ENCODE measurements at places on chromosomes 2 and 18.
A peak's percentile ranks its signal among the peaks of the same experiment; 100 is the strongest.

GRCh38 chr2:101302016-101302415 lies 6.5 kb downstream of the RNF149 start:
- DNase-seq: peak; percentile 42

DNA sequence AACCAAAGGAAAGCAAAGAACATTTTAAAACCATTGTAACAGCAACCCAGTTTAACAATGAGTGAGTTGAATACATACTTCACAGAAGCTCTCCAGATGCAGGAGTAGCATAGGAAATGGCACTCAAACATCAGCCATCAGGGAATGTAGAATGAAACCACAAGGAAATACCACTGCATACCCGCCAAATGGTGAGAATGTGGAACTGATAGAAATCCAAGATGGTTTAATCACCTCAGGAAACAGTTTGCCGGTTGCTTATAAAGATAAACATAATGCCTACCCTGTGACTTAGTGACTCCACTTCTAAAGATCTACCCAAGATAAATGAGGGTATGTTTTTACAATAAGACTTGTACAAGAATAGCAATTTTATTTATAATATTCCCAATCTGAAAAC lies 132.0 kb downstream of the GALNT1 start:
- no peak for DNase-seq

- no peak for DNase-seq
Observed at GRCh38 chr2:239536186-239536585, 135.4 kb upstream of the HDAC4 start.

DNA sequence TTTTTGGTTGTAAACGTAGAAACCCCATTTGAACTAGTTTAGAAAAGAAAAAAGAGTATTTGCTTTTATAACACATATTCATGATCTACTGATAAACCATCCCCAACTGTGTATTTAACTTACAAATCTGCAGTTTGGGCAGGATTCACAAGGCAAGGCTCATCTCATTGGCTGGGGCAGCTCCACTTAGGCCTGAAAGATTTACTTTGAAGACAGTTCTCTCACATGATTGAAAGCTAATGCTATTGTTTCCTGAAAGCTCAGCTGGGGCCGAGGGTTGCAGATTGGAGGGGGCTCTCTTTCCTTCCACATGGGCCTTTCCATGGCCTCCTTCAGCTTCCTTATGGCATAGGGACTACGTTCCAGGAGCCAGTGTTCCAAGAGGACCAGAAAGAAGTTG lies 47.4 kb downstream of the ARHGAP15 start:
- no peak for DNase-seq

DNA sequence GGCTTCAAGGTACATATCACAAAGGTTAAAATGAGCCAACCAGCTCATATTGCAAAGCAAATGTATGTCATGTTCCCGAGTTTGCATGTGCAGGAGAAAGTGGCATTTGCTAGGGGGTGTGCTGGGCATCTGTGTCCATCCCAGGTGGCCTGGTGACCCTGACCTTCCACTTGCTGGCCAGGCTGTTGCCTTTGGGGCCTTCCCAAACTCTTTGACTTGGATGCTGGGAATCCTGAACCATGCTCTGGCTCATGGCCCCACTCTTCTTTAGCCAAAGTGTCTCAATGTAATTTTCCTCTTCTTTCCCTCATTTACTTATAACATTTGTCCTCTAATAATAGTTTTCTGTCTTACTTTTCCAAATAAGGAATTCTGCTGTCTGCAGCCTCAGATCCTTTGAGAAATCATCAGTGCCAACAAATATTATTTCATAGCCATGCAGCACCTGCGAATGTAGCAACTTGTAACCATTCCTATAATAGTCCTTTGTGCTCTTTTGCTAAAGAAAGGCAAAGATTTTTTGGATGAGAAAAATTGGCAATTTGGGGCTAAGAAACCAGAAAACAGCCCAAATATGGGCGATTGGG lies 64.2 kb downstream of the MTCL1 start:
- DNase-seq: no peak
